ENCODE measurements at places on chromosomes 6 and 20. TPM values are rescaled to one million over a fixed set of nuclear protein-coding genes. Genes with fewer than 3 reads are reported as not detected.

MUC21 gene
- total RNA-seq: not detected

SIRPD gene
- not detected for total RNA-seq

SCRT2 gene
- total RNA-seq: not detected

MAP7 gene
- total RNA-seq: 0.73 TPM

SIM1 gene
- total RNA-seq: not detected

DEF6 gene
- 105 TPM for total RNA-seq

RNF146 gene
- total RNA-seq: 21.6 TPM

SLC39A7 gene
- 91.5 TPM for total RNA-seq

DNA sequence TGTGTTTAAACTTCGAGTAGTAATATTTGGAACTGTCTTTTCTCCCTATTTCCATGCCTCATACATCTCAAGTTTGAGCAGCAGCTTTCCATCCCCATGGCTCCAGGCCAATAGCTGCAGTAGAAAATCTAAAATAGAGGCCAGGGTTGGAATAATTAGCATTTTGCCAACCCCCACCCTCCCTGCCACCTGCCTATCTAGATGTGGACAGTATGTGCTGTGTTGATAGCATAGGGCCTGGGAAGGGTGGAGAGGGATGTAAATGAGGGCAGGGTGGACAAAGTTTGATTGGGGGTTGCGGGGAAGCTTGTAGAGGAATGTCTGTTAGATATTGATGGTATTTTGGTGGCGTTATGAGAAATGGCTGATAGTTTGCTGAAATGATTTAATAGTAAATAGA is 5.6 kb downstream of the TOP1 start:
- DNase-seq: no peak
- H3K27ac ChIP-seq: no peak overlapping the region
- H3K27me3 ChIP-seq: no peaks in the 10 kb centered on the region
- peaks cover 77% of the 10 kb centered on the region for H3K4me1 ChIP-seq

- H3K4me3 ChIP-seq: peak overlapping the region; percentile 95
- peaks cover 56% of the 10 kb centered on the region for H3K4me1 ChIP-seq
- H3K27ac ChIP-seq: peak overlapping the region; percentile 95
- peaks cover 16% of the 10 kb centered on the region for H3K36me3 ChIP-seq
These were observed 3.6 kb downstream of the JARID2 start for GRCh38 chr6:15249371-15250019.

DNA sequence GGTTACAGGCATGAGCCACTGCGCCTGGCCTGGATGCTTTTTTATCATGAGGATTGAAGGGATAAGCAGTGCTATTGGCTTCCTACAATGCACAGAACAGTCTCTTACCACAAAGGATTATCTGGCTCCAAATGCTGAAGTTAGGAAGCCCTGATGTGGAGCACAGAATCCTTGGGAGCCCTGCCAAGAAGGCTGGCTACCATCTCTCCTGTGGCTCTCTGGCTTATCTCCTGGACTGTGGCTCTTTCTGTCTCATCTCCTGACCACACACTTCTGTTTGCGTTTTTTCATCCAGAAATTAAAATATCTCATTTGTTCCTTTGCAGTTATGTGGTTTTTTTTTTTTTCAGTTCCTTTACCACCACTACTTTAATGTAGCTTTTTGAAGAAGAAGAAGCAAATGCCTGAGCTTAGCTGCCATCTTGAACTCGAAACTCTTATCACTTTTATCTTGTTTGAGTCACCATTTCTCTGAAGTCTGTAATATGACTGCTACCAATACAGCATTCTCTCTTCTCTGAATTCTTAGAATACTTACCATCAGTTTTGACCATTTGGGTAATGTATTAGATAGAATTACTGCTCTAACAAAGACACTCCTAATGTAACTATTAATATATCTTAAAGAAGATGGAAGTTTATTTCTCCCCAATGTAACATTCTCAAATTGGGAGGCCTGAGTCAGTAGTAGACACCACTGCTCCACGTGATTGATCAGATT is 1044.7 kb downstream of the KIF16B start:
- H3K4me3 ChIP-seq: no peak overlapping the region
- no peaks in the 10 kb centered on the region for H3K4me1 ChIP-seq
- H3K36me3 ChIP-seq: no peaks in the 10 kb centered on the region
- H3K27ac ChIP-seq: no peak overlapping the region
- no peak for DNase-seq

GRCh38 chr6:37173493-37174195 is 3.7 kb downstream of the PIM1 start:
- H3K36me3 ChIP-seq: peaks cover 55% of the 10 kb centered on the region
- DNase-seq: peak; percentile 76
- peak overlapping the region; percentile 98 for H3K4me3 ChIP-seq
- H3K4me1 ChIP-seq: peaks cover 61% of the 10 kb centered on the region
- peak overlapping the region; percentile 99 for H3K27ac ChIP-seq

DNA sequence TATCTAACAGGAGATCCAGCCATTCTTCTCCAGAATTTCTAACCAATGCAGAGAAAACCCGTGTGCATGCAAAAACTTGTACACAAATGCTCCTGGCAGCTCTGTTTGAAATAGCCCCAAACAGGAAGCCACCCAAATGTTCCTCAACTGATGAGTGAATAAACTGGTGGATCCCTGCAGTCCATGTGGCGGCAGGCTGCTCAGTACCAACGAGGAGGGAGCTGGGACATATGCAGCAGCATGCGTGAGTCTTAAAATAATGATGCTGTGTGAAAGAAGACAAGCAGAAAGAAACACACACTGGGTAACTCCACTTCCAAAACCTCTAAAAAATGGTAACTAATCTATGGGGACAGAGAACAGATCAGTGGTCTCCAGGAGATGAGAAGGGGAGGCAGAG is 542.1 kb upstream of the AGPAT4 start:
- no peak overlapping the region for H3K27ac ChIP-seq
- no peaks in the 10 kb centered on the region for H3K27me3 ChIP-seq
- DNase-seq: no peak

DNA sequence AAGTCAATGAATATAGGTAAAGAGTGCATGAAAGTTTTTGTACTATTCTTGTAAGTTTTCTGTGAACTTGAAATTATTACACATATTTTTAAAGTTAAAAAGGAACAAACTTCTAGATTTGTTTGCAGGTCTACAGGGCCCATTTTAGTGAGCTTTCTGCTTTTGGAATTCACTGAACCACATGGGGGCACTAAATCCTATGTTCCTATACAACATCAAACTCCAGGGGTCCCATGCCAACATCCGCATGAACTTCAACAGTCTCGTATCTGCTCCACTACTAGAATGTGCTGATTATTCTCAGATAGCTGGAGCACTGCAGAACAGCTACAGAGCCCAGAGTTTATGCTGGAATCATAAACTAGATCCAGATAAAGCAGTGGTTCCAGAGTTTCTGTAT is 347.9 kb upstream of the SPTLC3 start:
- no peaks in the 10 kb centered on the region for H3K4me1 ChIP-seq
- H3K4me3 ChIP-seq: no peak overlapping the region
- peaks cover 27% of the 10 kb centered on the region for H3K36me3 ChIP-seq
- H3K27me3 ChIP-seq: no peaks in the 10 kb centered on the region

DNA sequence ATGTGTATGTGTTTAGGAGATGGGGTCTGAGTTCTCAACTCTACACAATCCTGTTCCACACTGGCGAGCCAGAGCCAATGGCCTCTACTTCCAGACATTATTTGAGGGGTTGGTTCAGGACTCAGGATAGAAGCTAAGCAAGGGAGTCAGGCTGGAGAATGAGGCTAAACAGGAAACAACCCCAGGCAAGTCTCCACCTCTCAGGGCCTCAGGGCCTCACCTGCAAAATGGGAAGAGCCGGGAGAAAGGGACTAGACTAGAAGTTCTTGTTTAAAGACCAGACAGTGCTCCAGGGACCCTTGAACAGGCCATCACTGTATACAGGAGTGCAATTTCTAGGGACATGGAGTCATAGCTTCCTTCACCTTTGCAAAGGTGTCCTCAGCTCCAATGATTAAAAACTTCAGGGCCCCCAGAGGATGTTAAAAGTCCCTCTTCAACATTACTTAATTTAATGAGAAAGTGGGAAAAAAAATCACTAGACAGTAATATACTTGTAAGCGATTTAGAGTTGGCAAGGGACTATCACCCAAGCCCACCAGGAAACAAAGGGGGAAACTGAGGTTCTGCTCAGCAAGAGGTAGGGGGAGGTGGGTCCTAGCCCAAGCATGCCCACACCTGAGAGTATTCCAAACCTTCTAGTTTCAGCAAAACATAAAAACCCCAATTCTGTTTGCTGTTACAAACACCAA is 41.7 kb downstream of the ZMYND8 start:
- peak overlapping the region; percentile 2 for H3K4me3 ChIP-seq
- H3K36me3 ChIP-seq: no peaks in the 10 kb centered on the region
- peaks cover 41% of the 10 kb centered on the region for H3K4me1 ChIP-seq

DNA sequence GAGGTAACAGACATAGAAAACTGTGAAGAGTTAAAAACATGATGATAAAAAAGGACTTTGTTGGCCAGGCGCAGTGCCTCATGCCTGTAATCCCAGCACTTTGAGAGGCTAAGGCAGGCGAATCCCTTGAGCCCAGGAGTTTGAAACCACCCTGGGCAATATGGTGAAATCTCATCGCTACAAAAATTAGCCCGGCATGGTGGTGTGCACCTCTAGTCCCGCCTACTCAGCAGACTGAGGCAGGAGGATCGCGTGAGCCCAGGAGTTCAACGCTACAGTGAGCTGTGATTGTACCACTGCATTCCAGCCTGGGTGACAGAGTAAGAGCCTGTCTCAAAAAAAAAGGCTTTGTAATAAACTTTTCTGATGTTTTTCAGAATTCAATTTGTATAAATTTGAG is 60.1 kb downstream of the GFOD1 start:
- no peaks in the 10 kb centered on the region for H3K27me3 ChIP-seq
- H3K27ac ChIP-seq: peak overlapping the region; percentile 84
- no peaks in the 10 kb centered on the region for H3K36me3 ChIP-seq

- no peak overlapping the region for H3K27ac ChIP-seq
- H3K4me3 ChIP-seq: no peak overlapping the region
- no peaks in the 10 kb centered on the region for H3K36me3 ChIP-seq
- DNase-seq: no peak
- H3K27me3 ChIP-seq: no peaks in the 10 kb centered on the region
- H3K4me1 ChIP-seq: no peaks in the 10 kb centered on the region
These were observed 1285.8 kb upstream of the CITED2 start for GRCh38 chr6:140660295-140660694.

DNA sequence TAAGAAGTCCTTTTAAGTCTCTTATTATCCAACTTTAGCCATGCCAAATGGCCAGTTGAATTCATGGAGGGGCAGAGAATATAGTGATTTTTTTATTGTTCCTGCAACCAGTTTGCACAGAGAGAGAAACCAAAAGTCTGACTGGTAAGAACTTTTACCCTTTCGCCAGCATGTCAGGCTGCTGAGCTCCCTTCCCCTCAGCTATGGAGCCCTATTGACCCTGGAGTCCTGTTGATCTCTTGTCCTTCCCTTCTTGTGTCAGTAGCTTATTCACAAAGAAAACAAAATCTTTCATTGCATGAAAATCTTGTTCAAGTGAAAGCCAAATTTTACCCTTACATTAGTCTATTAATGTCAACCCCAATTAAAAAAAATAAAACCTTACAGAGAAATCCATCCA is 1.5 kb upstream of the SLC22A1 start:
- H3K36me3 ChIP-seq: no peaks in the 10 kb centered on the region
- peaks cover 22% of the 10 kb centered on the region for H3K4me1 ChIP-seq
- H3K4me3 ChIP-seq: no peak overlapping the region

DNA sequence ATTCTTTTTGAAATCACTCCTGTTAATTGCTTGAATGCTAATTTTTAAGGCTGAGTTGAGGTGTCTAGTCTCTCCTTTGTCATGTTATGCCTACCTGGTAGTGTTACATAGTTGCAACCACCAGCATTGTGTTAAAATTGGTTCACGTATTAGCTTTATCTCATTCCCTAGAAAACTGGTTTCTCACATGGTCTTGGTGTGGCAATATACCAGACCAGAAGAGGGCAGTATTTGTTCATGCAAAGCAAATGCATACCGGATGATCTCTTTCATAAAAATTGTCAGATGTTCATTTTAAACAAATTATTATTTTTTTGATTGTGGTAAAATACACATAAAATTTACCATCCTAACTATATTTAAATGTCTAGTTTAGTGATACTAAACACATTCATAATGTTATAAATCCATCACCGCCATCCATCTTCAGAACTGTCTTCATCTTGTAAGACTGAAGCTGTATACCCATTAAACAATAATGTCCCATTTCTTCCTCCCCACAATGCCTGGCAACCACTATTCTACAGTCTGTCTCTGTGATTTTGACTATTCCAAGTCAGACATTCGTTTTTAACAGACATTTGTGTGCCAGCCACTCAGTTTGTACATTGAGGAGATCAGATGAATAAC is 92.8 kb downstream of the ATRN start:
- H3K4me3 ChIP-seq: no peak overlapping the region
- no peaks in the 10 kb centered on the region for H3K27me3 ChIP-seq
- no peak for DNase-seq
- peaks cover 6% of the 10 kb centered on the region for H3K36me3 ChIP-seq
- peaks cover 3% of the 10 kb centered on the region for H3K4me1 ChIP-seq
- no peak overlapping the region for H3K27ac ChIP-seq

GRCh38 chr20:20368418-20369249 is 730 bp downstream of the INSM1 start:
- H3K36me3 ChIP-seq: no peaks in the 10 kb centered on the region
- no peak overlapping the region for H3K4me3 ChIP-seq
- no peak overlapping the region for H3K27ac ChIP-seq
- DNase-seq: no peak
- peaks cover 46% of the 10 kb centered on the region for H3K27me3 ChIP-seq
- peaks cover 11% of the 10 kb centered on the region for H3K4me1 ChIP-seq

- H3K36me3 ChIP-seq: no peaks in the 10 kb centered on the region
- no peak overlapping the region for H3K27ac ChIP-seq
- no peak overlapping the region for H3K4me3 ChIP-seq
- no peaks in the 10 kb centered on the region for H3K4me1 ChIP-seq
- DNase-seq: no peak
- H3K27me3 ChIP-seq: peaks cover 7% of the 10 kb centered on the region
These were observed 29.4 kb downstream of the THBS2 start for GRCh38 chr6:169224185-169224695.

DNA sequence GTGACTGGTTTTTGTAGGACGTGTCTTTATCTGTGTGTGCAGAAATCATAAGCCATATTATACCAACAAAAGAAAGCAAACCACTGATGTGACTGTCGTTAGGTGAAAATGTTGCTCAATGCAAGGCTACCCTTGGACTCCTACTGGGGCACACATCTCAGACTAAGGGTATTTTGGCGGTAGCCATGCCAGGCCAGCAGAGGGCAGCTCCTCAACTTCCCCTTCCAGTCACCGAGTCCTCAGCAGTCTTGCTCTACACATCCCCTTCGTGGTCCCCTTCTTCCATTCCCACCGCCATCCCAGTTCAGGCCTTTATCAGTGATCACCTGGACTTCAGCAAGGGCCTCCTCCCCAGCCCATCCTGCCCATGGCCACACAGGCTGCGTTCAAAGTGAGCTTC is 113.7 kb upstream of the GGTLC1 start:
- H3K4me1 ChIP-seq: peaks cover 34% of the 10 kb centered on the region
- H3K4me3 ChIP-seq: peak overlapping the region; percentile 30
- no peaks in the 10 kb centered on the region for H3K36me3 ChIP-seq

DNA sequence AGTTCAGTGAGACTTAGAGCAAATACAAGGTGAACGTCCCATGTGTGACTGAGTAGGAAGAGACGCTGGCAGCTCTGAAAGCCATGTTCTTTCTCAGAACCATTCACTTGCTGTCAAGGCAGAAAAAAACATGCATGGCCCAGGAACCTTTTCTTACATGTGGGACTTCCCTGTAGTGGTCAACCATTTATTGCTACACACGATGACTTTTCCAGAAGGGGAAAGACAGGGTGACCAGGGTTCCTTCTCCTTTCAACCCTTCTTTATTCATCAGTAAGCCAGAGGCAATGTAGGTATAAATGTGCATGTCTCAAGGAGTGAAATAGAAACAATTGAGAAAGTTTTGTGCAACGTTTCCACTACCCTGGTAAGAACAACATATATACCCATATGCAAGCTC is 189.0 kb downstream of the NFATC2 start:
- no peak overlapping the region for H3K4me3 ChIP-seq
- H3K27ac ChIP-seq: no peak overlapping the region
- H3K4me1 ChIP-seq: no peaks in the 10 kb centered on the region
- no peaks in the 10 kb centered on the region for H3K36me3 ChIP-seq
- H3K27me3 ChIP-seq: no peaks in the 10 kb centered on the region
- DNase-seq: no peak

Measured in natural killer cell treated with Interleukin-12 subunit alpha and Interleukin-12 subunit beta and Interleukin-15 and Interleukin-18, amount 100 ng/mL, for 72 hours (primary cell).